ENCODE measurements at places on chromosomes 12 and 14.

DNA sequence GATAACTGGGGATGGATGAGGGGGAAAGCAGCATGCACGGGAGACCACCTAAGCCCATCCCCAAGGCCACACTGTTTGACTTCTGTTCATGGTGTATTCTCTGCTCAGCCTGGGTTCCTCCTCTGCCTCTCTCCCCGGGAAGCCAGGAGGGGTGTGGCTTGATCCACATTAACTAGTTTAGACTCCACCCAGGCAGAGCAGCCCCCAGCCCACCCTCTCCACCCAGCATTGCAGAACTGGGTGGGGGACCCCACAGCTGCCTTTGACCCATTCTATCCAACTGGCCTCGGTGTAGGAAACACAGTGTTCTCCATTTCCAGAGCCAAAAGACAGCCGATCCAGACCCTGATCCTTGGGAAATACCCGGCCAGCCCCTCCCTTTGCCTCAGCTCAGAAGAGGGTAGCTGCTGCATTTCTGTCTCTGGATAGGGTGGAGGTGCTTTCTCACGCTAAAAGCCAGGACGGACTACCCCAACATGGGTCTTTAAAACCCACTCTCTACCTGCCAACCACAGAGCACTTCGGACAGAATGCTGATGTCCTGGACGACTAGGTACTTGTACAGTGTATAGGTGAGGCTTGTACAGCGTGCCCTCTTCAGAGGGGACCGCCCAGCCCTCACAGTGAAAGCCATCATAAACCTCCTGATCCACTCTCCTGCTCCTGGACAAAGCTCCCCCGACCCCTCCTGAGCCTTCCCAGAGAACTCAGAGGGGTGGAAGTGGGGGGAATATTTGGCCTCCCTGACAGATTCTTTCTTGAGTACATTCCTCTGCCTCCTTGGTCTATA, 9.4 kb downstream of the SPRYD3 start:
- no peak for DNase-seq

GRCh38 chr14:56159066-56159465, 40.9 kb downstream of the PELI2 start:
- DNase-seq = no peak

- DNase-seq = no peak
These were observed 323.6 kb downstream of the ZFP36L1 start for GRCh38 chr14:68469208-68469713.

GRCh38 chr12:27491226-27491625, 32.8 kb upstream of the PPFIBP1 start:
- no peak for DNase-seq

DNA sequence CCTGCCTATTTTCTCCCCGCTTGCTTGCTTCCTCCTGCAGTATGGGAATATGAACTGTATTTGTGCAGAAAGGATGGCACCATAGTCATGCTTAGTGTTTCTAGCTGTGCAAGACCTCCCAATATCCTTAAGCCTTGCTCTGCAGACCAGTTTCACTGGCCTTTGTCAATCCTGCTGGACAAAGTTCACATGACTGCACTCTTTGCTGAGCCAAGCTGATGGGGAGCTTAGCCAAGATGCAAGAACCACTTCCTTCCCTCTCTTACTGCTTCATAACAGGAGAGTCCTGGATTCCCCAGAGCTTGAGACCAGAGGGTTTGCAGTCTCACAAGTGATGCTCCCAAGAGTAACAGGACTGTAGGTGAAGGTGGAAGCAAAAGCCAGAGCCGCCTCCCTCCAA, 3.8 kb downstream of the ASIC1 start:
- no peak for DNase-seq

DNA sequence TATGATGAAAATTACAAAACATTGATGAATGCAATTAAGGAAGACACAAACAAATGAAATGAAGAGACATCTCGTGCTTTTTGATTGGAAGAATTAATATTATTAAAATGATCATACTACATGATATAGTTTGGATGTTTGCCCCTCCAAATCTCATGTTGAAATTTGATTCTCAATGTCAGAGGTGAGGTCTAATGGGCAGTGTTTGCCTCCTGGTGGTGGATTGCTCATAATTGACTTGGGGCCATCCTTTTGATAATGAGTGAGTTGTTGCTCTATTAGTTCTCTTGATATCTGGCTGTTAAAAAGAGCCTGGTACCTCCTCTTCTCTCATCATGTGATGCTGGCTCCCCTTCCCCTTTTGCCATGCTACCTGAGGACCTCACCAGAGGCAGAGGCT, 56.7 kb downstream of the CD163L1 start:
- DNase-seq = no peak

- DNase-seq = no peak
These were observed 11.8 kb downstream of the CD163L1 start for GRCh38 chr12:7431993-7432685.

Measured in activated naive CD8-positive, alpha-beta T cell treated with anti-CD3 and anti-CD28 coated beads, Interleukin-2, amount 10 ng/mL, durations not matched to agents 7 days and 5 days (primary cell).